ENCODE measurements at places on chromosomes 16 and 17.

- DNase-seq: no peak
These were observed 145.6 kb downstream of the ENGASE start for GRCh38 chr17:79220201-79220712.

GRCh38 chr16:1430214-1430758 is 592 bp upstream of the PERCC1 start:
- no peak for DNase-seq

GRCh38 chr17:45334231-45334630 is 17.4 kb upstream of the MAP3K14 start:
- peak; percentile 62 for DNase-seq

GRCh38 chr17:61508912-61509311 is 56.7 kb downstream of the TBX4 start:
- no peak for DNase-seq

DNA sequence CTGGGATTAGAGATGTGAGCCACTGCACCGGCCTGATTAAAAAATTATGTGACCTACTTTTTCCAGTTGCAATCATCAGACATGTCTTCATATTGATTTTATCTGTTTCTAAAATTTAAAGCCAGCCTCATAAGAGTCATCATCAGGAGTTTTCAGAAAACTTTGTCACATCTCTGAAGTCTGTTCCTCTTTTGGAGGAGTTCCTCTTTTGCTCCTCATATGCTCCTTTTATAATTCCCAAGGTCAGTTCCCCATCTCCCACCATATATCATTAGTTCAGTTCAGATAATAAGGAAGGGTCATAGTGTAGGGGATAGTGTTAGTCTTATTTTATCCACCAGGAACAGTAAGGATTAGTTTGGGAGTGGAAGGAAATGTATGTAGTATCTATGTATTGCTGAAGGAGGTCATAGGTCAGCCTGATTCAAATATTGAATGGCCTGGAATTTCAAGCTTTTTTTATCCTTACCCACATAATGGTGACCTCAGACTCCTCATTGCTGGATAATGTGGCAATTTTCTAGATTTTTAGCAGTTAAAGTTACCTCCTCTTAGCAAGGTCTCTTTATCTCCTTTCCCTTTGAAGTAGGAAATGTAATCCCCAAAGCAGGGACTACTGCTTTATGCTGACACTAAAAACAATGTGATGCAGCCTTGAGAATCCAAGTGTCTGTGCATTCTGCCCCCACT is 13.8 kb upstream of the DUSP14 start:
- DNase-seq: no peak

GRCh38 chr16:68764862-68765261 is 27.8 kb downstream of the CDH1 start:
- no peak for DNase-seq
